ENCODE measurements at places on chromosomes 3 and 15.

DNA sequence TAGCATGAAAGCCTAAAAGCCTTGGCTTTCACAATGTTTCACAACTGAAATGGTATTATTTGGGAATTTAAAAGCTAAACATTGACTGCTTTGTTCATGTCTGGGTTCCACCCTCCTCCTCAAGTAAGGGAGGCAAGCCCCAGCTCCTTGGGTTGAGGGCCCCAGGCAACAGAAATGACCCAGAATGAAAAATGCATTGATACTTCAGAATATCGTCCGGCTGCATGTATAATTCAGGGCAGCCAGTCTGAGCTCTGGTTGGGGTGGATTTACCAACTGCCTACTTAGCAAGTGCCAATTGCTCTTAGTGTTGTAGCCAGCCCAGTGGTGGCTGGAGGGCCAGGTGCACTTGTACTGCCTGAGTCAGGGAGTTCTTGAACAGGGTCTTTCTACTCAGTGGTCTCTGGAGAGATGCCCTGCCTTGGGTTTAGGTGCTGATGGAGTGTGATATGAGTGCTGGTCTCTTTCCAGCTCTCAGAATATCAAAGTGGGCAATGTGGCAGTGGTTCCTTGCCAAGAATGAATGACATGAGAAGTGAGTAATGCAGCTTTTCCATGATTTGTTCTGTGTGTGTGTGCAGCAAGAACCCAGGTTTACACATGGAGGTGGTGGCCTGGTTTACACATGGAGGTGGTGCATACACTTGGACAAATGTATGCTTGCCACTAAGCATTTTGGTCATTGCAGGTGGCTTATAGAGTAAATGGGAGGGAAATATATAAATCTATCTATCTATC, 40.9 kb upstream of the ADAMTSL3 start:
- DNase-seq: no peak

GRCh38 chr3:107430214-107430995, 53.2 kb downstream of the CCDC54 start:
- DNase-seq: no peak

DNA sequence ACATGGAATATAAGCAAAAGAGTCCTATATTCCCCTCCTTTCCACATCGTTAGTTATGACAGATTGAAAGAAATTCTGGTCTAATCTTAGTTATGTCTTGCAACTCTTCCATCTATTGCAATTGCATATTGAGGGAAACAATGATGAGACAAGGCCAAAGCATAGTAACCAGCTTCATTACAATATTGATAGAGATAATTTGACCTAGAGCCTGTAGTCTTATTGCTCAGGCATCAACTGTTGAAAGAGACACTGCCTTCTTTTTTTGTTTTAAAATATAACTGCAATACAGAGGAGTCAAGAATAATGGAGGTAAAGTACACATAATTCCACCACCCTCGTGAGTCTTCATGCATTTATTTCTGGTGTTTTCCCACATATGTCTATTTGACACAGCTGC, 2.0 kb downstream of the TM4SF18 start:
- DNase-seq: no peak

DNA sequence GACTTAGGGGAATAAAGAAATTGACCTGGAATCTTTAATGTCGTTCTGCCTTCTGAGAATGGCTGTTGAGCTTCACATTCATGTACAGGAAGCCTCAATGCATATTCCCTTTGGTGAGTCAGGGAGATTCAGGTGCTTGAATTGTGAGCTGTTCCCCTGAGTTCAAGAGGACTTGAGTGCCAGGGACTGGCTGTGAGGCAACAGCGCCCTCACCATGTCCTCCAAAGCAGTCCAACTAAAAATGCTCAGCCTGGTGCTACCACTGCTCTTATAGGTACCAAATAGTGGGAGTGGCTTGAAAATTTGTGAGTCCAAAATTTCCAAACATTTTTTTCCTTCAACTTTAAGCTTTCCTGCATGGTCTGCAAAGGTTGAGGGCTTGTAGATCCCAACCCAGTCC, 54.1 kb downstream of the LEO1 start:
- DNase-seq: no peak

DNA sequence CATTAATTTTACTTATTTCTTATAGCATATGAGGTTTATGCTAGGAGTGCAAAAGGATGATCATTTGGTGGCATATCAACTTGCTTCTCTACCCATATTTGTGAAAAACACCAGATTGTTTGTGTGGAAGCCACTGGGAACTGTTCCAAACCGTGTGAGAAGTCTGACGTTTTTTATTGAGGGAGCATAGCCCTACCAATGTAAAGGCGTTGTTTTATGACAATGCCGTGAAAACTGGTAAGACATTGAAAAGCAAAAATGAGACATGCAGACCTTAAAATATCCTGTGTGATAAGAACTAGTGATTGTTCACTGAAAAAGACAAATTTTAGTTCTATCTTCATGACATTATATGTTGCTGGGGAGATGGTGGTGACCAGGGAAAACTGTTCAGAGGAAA, 87.8 kb downstream of the CHL1 start:
- DNase-seq: no peak

DNA sequence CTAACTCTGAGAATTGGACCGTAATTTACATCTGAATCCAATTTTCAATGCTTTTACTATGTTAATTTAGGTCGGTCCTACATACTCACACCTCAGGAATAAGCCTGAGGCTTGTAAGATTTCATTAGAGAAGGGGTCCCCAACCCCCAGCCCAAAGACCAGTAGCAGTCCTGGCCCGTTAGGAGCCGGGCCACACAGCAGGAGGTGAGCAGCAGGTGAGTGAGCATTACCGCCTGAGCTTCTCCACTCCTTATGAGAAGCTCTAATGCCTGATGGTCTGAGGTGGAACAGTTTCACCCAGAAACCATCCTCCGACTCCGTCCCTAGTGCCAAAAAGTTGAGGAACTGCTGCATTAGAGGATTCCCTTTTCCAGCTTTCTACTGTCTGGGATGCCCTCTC, 757.3 kb downstream of the SI start:
- no peak for DNase-seq

GRCh38 chr15:25862472-25863110, 536 bp downstream of the ATP10A start:
- no peak for DNase-seq

GRCh38 chr15:57172925-57173324, 203.4 kb upstream of the CGNL1 start:
- no peak for DNase-seq

DNA sequence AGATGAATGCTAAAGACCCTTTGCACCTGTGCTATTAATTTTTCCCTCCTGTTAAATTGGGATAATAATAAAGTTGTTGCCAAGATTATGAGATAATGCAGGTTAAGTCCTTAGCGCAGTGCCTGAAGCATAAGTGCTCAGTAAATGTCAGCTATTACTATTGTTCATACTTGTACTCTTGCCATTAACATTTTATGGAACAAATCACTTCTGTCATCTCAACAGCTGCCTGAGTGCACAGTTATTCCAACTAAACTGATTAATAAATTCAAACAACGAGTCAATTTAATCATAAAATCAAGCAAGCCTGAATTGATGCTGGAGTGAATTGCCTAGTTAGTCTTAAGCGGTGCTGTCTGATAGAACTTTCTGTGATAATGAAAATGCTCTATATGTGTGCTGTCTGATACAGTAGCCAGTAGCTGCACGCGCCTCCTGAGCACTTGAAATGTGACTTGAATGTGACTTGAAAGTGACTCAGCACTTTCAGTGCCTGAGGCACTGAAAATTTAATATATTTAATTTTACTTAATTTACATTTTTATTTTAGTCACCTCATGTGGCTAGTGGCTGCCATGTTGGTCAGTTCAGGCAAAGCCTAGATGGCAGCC, 198.7 kb upstream of the PFN2 start:
- DNase-seq: no peak

Data from AG09319 (cell line).